Fibroblast of pulmonary artery (primary cell): ENCODE measurements at places on chromosomes 12 and 14.

DNA sequence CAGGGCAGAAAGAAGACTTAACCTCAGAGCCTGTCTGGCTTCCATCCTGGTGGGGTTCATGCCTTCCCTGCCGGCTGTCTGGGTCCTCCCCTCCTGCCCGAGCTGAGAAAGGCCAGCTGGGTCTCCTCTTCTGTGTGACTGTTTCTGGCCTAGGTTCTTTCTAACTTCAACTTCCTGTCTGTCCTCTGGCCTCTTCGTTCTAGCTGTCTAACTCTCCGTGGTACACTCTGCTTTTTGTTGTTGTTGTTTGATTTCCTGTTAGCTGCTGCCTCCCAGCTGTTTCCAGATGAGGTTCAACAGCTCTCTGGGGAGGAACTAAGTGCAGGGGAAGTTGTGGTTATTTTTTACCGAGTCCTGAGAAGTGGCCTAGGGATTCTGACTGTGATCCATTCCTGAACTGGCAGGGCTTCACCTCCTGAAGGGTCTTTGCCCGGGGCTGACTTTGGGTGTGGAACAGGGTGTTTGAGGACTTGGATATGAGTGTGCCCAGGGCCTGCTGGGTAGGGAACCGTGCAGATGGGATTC lies 3.2 kb downstream of the MLXIP start:
- DNase-seq = peak; percentile 90

DNA sequence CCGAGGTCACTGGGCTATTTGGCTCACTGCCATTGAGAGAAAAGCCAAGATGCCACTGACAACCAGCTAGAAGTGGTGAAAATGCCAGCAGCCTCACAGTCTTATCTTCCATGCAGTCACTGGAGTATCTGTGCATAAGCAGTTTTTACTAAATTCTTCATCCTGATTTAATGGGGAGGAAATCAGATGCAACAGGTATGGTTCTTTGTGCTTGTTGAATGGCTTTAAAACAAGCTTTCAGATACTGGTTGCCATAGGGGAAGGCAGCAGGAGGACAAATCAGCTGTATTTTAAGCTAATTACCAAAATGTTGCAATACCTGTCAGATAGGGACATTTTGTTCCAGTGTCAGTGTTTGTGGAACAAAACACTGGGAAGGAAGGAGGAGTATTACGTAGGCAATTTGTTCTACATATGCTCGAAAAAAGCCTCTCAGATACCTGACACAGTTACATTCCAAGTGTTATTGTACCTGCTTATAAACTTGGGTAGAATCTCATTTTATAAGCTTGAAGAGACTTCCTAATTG lies 54.1 kb upstream of the ARHGAP5 start:
- peak; percentile 44 for DNase-seq

DNA sequence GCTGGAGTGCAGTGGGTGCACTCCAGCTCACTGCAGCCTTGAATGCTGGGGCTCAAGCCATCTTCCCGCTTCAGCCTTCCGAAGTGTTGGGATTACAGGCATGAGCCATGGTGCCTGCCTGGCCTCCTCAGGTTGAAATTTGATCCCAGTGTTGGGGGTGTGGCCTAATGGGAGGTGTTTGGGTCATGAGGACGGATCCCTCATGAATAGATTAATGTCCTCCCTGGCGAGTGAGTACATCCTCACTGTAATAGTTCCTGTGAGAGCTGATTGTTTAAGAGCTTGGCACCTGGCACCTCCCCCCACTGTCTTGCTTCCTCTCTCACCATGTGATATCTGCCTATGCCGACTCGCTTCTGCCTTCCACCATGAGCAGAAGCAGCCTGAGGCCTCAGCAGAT lies 84.7 kb downstream of the TSPAN9 start:
- DNase-seq = no peak

GRCh38 chr12:57604992-57605810 lies 577 bp downstream of the DTX3 start:
- DNase-seq = no peak

DNA sequence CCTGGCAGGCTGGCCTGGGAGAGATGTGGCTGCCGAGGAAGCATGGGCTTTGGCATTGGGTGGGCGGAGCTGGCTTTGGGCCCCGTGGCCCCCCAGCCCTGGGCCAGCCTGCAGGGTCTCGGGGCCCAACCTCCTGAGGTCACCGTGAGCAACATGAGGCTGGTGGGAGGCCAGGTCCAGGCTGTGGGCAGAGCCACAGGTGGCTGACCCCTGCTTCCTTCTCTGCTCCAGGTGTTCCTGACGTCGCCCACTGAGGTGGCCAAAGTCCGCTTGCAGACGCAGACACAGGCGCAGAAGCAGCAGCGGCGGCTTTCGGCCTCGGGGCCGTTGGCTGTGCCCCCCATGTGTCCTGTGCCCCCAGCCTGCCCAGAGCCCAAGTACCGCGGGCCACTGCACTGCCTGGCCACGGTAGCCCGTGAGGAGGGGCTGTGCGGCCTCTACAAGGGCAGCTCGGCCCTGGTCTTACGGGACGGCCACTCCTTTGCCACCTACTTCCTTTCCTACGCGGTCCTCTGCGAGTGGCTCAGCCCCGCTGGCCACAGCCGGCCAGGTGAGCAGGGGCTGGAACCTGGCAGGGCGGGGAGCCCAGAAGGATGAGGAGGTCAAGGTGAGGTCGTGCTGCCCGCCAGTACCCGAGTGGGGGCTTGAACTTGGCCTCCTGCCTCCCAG lies 5.5 kb downstream of the SLC25A47 start:
- DNase-seq = no peak

- peak; percentile 100 for DNase-seq
Observed at GRCh38 chr12:65536876-65537681, 258.6 kb downstream of the MSRB3 start.
